ENCODE measurements at places on chromosomes 2 and 18.
A peak's percentile ranks its signal among the peaks of the same experiment; 100 is the strongest.

GRCh38 chr18:61062258-61062657 is 271.0 kb upstream of the CDH20 start:
- no peak for DNase-seq

- DNase-seq: no peak
These were observed 255.5 kb downstream of the CDH2 start for GRCh38 chr18:27921392-27921791.

DNA sequence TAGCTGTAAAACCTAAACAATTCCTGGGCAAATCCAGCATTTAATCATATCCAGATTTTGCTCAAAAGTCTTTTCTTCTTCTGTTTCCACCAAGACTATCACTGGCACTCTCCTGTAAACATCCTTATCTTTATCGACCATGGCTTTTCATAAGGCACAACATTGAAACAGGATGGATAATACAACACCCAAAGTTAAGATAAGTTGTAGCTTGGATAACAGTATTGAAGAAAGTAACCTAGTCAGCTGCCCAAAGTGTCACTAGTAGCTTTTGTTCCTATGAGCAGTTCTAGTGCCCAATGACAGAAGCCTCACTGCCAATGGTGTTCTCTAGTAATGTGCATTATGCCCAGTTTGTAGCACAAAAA is 22.3 kb downstream of the CCBE1 start:
- no peak for DNase-seq

- peak; percentile 39 for DNase-seq
These were observed 590 bp downstream of the MDH1 start for GRCh38 chr2:63589148-63589958.

GRCh38 chr18:2654169-2654927 is 1.2 kb upstream of the SMCHD1 start:
- DNase-seq: peak; percentile 31

Data from left renal cortex interstitium (tissue), 4 donors.